Renal pelvis (tissue), 12 donors: ENCODE measurements at places on chromosomes 16 and 17.

DNA sequence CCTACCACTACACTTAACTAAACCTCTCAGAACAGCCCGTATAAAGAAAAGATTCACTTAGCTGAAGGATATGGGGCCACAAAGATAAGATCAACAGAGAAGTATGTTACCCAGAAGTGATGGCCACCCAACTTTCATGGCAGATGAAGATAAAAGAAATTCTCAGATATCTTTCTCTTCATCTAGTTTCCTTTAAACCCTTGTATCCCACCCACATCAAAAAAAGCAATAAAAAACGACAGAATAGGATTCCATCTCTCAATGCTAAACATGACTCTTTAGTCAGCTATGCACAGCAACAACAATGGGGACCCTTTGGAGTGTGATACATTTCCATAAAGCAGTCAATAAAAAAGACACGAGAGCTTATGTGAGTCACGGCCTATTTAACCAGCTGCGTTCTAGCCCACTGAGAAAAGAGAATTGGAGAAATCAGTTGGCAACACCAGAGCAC, 86.6 kb downstream of the SNX11 start:
- no peak for DNase-seq

- no peak for DNase-seq
Measured at GRCh38 chr17:41580687-41581365, 5.9 kb downstream of the KRT14 start.

DNA sequence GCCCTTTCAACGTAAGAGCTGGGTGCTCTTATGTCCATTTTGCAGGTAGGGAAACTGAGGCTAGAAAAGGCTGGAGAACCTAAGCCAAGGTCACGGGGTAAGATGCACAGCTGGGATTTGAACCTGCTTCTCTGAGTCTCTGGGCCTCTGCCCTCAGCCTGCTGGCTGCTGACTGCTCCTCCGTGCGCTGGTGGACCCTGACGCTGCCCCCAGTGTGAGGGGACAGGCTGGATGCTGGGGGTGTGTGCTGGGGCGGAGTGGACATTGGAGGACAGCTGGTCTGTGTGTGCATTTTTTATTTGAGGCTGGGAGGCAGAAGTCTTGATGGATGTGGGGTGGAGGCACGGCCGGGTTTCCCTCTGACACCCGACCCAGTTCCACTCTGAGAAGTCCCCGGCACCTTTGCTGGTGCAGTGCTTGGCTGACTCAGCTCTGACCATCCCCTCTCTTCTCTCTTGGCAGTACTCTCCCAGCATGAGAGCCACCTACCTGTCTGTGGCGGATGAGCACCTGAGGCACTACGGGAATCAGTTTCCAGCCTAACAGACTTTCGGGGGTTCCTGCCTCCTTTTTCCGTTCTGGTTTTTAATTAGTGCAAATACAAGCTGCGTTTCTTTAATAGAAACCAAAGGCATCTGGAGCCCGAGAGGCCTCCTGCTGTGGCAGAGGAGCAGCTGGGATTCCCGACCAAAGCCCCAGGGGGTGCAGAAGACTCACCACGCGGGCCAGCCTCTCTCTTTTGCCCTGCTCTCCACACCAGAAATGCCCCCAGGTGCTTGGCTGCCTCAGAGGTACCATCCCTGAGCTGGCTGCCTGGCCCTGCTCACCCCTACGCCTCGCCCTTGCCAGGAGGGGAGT, 14.1 kb upstream of the DNAI2 start:
- DNase-seq, result no peak

- peak; percentile 45 for DNase-seq
Measured at GRCh38 chr17:70636517-70637133, 467.3 kb downstream of the KCNJ2 start.

- no peak for DNase-seq
Measured at GRCh38 chr17:20173091-20173490, 163.9 kb downstream of the SPECC1 start.

- no peak for DNase-seq
Measured at GRCh38 chr17:38453951-38454421, 25.7 kb downstream of the ARHGAP23 start.

- no peak for DNase-seq
Measured at GRCh38 chr16:75481475-75481874, 13.8 kb downstream of the CHST6 start.

GRCh38 chr17:74639704-74640151, 16.2 kb upstream of the CD300E start:
- no peak for DNase-seq

DNA sequence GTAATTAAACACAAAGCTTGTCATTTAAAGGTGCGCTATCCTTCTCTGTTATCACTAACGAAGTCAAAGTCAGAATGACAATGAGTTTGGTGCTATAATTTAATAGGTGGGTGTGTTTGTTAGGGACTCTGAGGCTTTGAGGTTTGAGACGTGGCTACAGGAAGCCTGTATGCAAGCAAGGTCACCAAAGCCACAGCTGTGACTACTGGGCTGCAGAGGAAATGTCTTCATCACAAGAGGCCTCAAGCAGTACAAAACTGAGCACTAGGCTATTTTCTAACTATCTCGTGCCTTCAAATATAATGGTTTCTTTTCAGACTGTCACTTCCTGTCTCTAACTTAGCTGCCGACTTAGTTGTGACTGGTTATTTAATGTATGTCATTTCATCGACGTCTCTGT, 141.2 kb downstream of the AATF start:
- no peak for DNase-seq

GRCh38 chr17:78034429-78035091, 76.1 kb downstream of the TNRC6C start:
- no peak for DNase-seq

DNA sequence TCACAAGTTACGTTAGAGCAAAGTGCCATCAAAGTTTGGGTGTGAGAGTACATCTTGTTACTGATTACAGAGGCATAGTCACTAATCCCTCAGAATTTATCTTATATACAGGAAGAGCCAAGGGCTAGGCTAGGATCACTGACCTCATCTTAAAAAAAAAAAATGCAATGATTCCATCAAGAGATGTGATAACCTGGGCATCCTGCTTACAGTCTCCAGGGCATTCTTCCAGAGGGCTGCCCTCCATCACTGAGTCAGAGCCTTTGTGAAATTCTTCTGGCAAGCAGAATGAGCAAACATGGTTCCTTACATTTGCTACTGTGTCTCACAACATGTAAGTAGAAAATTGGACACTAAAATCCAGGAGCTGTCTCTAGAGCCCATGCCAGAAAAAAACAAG, 410.6 kb downstream of the ZFHX3 start:
- no peak for DNase-seq

- DNase-seq, result peak; percentile 89
Measured at GRCh38 chr17:57548421-57549410, 196.4 kb downstream of the CCDC182 start.

DNA sequence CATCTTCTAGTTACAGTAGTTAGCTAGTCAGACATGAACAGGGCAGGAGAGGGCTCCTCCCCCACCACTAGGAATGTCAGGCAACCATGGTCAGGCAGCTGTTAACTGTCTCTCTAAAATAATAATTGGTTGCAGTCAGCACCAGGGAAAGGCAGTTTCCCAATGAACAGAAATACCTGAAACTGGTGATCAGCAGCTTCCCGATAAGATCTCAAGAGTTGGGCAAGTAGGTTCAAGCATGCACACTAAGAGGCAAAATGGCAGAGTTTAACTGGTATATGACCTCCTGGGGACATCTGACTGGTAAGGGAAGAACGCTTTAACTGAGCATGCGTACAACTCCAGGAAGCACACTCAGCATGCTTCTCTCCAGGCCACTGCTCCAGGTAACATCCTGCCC, 12.6 kb upstream of the XYLT1 start:
- DNase-seq, result no peak

GRCh38 chr16:53115773-53116172, 61.0 kb downstream of the CHD9 start:
- DNase-seq, result no peak

DNA sequence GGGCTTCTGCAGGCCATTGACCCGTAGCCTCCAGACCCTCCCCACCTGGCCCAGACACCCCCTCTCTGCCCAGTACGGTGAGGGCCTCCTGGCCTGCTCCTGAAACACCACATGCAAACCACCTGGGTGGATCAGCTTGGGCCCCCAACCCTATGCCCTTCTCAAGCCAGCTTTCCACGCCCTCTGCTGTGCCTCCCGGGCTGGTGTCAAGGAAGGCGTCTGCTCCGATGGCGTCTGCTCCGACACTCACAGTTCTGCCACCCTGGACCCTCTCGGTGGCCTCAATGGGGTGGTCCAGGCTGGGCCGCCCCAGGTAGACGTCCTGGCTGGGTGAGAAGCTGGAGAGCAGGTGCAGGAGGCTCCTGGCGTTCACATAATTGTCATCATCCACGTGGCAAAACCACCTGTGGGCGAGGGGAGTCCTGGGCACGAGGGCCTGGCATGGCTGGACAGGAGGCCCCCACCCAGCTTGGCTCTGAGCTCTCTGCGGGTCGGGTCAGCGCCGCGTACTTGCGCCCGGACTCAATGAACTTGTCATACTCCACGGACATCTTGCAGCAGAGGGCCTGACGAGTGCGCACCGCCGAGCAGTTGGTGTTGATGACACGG, 1.4 kb downstream of the RFNG start:
- DNase-seq, result no peak

- peak; percentile 21 for DNase-seq
Measured at GRCh38 chr17:72862276-72862999, 230.1 kb downstream of the SLC39A11 start.

- DNase-seq, result peak; percentile 4
Measured at GRCh38 chr17:78617511-78618061, 40.4 kb upstream of the DNAH17 start.

GRCh38 chr17:46901291-46901690, 21.7 kb upstream of the GOSR2 start:
- no peak for DNase-seq

DNA sequence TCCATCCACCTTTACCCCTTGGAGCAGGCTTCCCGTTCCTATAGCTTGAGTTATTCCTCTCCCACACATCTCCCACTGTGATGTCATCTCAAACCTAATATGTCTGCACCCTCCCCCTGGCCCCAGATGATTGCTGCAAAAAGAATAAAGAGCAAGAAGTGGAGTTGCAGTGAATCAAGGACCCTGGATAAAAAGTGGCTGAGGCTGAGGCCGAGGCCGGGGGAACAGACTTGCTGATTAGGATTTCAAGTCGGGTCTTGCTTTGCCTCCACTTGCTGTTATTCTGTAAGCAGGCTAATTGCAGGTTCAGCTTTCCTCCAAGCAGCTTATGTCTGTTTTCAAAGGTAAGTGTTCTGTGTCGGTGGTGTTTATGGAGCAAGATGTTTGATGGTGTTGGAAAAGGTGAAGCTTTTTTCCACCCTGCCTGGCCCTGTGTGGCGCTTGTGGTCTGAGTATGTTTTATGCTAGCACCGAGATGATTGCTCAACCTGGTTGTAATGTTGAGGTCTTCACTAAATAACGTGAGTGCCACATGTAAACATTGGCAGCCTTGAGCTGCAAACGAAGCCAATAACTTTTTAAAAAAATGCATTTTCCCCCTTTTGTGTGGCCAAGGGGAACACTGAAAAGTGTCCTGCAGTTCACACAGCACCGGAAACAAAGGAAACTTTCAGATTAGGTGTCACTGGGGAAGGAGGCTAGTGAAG, 15.4 kb downstream of the HS3ST3B1 start:
- no peak for DNase-seq

GRCh38 chr17:17911001-17911613, 61.1 kb downstream of the TOM1L2 start:
- no peak for DNase-seq

- no peak for DNase-seq
Measured at GRCh38 chr16:364595-365491, 5.5 kb downstream of the MRPL28 start.

DNA sequence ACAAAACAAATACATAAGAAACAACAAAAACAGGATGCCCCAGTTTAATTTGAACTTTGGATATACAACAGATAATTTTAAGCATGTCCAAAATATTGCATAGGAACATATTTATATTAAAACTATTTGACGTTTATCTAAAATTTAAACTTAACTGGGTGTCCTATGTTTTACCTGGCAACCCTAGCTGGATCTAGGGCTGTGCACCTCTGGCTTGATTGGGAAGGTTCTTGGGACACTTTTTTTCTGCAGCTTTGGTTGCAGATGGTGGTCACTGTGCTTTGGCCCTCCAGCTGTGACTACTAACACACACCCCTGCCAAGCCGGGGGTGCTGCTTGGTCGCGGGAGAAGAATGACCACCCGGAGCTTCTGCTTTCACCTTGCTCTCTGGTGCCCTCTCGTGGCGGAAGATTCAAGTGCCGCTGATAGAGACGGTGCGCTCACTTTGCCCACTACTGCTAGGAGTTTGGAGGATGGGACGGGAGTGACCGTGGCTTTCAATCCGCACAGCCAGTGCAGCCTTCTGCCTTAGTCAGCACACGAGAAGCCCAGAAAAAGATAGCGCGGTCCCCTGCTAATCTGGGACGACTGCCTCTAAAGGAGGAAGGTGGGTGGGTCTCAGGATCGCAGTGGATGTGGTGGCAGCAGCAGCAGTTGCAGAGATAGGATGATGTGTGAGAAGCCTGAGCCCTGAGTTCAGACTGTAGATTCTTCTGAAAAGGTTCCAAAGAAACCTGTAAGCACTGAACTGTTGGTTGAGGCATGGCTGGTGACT, 6.7 kb downstream of the SPACA3 start:
- peak; percentile 75 for DNase-seq

DNA sequence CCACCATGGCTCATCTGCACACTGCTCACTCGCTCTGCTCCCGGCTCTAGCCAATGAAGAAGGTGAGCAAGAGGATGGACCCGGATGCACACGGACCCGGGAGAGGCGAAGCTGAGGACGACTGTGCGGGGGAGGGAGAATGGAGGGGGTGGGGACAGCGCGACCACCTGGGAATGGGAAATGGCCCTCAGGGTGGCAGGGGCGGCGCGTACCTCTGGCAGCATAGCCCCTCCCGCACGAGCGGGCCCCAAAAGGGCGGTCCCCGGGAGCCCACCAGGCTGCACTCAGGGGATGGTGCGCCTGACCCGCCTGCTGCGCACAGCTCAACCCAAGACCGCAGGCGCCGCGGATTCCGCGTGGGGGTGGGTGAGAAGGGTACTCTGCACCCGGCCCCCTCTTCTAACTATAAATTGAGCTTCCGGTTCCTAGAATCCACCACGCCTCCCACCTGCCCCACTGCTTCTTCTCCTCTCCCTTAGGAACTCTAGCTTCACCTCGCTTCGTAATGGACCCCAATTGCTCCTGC, 6.1 kb downstream of the MT1H start:
- DNase-seq, result no peak

GRCh38 chr17:50203086-50203485, 1.7 kb upstream of the COL1A1 start:
- DNase-seq, result no peak

- no peak for DNase-seq
Measured at GRCh38 chr17:36514856-36515255, 19.8 kb downstream of the MYO19 start.

- no peak for DNase-seq
Measured at GRCh38 chr16:89708481-89708931, 7.0 kb upstream of the SPATA2L start.

- no peak for DNase-seq
Measured at GRCh38 chr16:27284865-27285675, 16.5 kb upstream of the NSMCE1 start.

- no peak for DNase-seq
Measured at GRCh38 chr17:67019809-67020208, 24.5 kb upstream of the CACNG1 start.
